ENCODE measurements at places on chromosomes 1 and 21.

GRCh38 chr21:14901482-14901958 lies 163.3 kb downstream of the NRIP1 start:
- no peak for DNase-seq

DNA sequence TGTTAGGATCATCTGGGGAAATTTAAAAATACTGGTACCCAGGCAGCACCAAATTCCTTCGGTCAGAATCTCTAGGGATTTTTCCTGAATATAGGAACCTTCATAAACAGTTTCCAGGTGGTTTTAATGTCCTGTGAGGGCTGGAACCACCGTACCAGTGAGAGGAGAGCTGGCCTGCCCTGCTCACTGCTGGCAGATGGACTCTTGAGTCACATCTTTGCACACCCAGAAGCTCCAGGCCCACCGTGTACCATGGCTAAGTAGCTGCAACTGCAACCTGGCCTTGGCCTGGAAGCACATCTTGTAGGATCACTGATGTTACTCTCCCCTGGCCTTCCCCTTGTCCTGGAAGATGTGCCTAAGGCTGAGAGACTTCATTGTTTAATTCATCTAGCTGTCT lies 181.5 kb downstream of the DISC1 start:
- no peak for DNase-seq

GRCh38 chr21:25912402-25912746 lies 177.6 kb downstream of the GABPA start:
- DNase-seq = no peak

DNA sequence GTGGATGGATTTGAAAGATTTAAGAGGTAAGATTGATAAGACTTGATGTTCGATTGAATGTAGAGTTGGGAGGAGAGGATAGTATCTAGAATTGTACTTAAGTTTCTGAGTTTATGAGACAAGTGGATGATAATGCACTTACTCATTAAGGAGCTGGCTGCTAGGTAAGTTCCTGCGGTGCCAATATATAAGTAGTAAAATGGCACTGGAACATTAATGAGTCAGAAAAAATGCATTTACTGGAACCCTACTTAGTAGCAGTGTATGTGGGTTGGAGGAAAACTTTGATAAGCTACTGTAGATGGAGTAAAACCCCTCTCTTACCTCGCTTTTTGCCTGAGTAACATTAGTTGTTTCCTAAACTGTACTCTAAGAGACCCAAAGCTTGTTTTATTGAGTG lies 68.2 kb downstream of the ZFYVE9 start:
- DNase-seq = no peak

GRCh38 chr1:206790502-206791250 lies 18.4 kb upstream of the IL10 start:
- DNase-seq = no peak

- no peak for DNase-seq
These were observed 3.6 kb upstream of the FHAD1 start for GRCh38 chr1:15243275-15244043.

DNA sequence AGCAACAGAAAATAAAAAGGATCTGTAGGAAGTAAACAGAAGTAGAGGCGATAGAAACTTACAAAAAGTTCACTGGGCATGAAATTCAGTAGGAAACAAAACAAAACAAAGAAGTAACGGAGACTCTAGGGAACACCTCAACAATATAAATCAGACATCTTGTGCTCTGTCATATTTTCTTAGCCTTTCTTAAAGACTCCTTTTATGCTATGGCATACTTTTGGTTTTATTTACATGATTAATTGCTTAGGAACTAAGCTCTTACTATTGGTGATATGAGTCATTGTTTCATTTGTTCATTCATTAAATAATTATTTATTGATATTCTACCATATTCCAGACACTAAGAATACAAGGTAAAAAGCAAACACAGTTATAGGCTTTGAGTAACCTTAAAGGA lies 126.6 kb downstream of the KCNT2 start:
- DNase-seq = no peak

DNA sequence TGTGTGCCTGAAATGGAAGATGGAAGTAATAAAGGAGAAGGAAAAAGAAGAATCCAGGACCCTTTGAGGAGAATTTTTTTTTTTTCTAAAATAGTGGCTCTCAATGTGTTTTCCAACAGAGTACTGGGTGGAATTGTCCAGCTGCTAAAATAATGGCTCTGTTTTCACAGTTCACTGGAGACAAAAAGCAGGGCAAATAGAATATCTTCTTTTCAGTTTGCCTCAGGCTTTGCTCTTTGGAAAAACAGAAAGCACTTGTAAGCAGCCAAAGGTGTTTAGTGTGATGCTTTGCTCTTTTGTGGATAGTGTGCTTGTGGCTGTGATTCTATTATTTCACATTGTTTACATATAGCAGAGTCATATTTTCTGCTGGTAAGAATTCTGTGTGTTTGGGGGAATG lies 77.4 kb upstream of the MROH9 start:
- no peak for DNase-seq

- no peak for DNase-seq
These were observed 230.4 kb downstream of the SLC35F3 start for GRCh38 chr1:234134878-234135277.

DNA sequence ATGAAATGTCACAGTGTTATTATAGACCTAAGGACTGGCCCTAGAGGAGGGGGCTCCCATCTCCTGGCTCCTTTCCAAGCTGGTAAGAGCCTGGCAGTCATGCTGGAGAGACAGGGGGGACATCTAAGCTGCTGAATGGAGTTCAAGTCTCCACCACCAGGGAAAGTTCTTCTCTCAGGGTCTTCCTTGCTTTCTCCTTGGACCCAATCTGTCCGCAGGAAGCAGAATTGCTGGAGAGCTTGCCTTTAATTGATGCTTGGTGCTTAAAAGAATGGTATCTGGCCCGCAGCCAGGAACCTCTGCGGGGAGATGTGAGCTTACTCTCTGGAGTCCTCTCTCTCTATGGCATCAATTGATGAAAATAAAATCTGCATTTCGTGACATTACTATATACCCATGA lies 25.1 kb downstream of the IRF2BP2 start:
- DNase-seq = no peak
